Bone marrow (tissue), 2 donors: ENCODE measurements at places on chromosomes 11 and 22.
A peak's percentile ranks its signal among the peaks of the same experiment; 100 is the strongest.

GRCh38 chr22:49871482-49871881, 17.8 kb downstream of the ZBED4 start:
- no peak for DNase-seq

DNA sequence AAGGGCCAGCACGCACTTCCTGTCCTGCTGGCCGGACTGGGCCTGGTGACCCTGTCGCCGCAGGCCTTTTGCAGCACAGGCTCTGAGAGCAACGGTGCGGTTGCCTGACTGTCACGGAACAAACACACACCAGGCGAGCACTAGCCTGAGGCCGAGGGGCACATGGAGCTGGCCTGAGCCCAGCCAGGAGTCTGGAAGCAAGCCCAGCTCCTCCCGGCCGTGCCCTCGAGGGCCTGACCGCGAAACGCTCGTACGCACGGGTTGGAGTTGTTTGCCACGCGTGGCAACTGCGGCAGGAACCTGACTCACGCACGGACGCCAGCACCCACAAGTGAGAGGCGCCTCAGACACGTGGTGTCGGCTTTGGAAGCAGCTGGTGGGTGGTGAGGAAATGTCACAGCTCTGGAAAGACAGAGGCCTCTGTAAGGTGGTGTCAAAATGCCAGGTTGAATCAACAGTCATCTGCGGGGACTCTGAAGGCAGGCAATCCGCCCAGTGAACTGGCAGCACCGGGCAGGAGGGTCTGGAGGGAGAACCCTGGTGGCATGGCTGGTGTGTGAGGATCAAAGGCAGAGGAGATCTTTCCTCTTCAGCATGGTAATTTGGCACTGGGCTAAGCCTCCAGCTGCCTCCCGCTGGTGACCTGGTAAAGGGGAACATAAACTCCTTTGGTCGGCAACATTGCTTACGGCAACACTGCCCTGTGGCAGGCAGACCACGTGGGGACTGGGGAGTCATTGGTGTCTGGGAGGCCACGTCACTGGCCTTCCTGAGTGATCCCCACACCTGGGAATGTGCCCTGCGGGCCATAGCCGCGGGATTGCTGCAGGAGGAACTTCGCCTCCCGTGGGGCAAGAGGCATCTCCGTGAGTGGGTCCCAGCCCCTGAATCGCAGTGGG, 15.3 kb upstream of the IL17REL start:
- no peak for DNase-seq

DNA sequence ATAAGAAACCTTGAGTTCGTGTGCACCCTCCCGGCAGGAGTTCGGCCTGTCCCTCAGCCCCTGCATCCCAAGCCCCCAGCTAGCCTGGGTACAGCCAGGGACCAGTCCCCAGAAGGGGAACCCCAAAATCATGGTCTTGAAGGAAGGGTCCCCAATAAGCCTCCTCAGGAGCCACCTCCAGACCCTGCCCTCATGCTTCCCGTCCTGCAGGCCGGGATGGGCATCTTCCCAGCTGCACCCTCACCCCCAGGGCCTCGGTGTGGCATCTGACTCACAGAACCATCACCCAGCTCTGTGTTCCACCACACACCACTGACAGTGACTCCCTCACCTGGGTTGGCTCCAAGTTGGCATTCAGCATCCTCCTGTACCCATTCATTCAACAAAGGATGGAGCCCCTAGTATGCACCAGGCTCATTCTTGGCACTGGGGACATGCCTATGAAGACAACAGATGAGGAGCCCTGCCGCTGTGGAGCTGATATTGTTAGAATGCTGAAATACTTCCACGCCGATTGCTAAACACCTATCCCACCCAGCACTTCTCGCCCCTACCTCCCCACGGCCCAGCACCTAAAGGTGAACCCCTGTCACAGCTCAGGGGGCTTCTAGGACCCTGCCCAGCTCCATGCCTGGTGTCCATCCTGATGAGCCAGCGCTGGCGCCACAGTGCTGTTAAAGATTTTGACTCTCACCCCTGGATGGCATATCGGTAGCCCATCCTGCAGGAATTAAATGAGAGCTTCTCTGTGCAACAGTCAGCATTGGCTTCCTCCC, 77.8 kb downstream of the BUD13 start:
- no peak for DNase-seq

DNA sequence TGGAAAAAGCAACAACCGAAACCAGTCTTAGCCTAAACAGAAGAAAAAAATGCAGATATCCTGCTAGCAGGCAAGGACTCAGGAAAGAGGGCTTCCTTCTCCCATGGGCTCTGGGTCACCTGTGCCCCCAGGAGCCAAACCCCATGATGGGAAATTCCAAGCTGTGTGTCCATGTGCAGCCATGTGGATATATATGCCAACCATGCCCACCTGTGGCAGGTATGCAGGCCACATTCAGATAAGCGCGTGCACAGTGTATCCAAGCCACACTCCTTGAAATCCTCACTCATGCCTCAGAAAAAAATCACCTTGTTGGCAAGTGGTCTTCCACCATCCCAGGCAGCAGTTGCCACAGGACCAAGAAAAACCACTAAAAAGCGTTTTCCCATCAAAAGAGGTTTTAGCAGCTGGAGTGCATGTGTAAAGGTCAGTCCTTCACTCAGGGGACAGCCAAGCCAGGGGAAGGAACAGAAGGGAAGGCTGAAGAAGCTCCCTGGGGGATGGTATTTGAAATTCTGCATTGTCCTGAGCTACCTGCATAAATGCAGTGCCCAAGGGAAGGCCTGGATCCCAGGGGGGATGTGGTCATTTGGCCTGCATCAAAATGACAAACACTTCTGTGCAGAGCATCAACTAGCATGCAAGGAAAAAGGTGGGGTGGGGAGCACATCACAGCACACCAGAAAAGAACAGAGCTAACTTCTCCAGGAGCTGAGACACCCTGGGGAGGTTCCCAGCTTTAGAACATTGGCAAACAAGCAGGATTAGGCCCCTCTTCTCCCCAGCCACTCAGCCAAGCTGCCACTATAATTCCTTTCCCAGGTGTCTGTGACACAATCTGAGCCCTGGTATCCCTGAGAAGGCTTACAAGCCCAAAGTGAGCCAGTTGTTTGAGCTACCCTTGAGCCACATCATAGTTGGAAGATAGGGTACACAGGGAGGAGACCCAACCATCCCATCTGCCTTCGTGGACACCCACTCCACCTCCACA, 76.2 kb downstream of the GALNT18 start:
- no peak for DNase-seq

DNA sequence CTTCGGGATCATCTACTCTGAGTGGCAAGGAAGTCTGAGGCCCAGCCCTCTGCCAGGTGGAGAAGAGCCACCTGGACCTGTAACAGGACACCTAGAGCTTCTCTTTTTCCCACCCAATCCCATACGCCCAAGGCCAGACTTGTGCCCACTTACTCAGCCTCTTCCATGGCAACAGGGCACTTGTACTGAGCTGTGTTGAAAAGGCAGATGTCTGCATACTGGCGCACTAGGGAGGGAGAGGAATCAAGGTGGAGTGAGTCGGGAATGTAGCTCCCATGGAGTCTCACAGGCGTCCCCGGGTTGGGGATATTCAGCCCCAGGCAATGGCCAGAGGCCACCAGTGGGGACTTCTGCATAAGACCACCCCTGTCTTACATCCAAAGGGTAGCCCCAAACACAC, 36.1 kb downstream of the TPBGL start:
- no peak for DNase-seq

DNA sequence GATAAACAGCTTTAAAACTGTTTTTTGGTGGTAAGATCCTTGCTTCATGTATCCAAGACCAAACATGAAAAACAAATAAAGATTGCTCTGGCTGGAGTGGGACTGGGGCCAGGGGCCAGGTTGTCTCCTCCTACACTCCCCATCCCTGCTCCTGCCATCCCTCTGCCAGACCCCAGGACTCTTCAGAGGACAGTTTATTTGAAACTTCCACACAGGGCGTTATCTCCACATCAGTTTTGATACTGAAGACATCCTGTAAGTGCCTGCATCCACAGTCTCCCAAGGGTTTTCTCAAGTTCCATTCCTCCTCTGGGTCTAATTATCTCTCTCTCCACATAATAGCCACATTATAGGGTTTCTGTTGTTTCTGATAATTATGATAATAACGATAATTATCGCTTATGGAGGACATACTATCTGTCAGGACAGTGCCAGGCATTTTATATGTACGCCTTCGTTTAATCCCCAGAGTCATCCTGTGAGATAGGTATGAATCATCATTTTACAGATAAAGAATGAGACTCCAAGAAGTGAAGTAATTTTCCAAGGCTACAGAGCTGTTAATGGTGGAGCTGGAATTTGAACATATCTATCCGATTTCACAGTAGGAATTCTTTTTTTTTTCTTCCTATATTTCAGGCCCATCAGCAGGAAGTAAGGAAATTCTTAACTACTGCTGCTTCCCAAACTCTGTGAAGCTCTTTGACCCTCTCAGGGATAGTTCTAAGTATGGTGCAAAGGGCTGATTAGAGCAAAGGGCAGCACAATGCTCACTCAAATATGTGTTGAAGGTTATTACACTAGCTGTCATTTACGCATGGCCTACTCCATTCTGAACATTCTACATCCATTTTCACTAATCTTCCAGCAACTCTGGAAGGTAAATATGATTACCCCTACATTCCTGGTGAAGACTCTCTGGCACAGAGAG, 488.0 kb upstream of the CCDC90B start:
- DNase-seq, result no peak

DNA sequence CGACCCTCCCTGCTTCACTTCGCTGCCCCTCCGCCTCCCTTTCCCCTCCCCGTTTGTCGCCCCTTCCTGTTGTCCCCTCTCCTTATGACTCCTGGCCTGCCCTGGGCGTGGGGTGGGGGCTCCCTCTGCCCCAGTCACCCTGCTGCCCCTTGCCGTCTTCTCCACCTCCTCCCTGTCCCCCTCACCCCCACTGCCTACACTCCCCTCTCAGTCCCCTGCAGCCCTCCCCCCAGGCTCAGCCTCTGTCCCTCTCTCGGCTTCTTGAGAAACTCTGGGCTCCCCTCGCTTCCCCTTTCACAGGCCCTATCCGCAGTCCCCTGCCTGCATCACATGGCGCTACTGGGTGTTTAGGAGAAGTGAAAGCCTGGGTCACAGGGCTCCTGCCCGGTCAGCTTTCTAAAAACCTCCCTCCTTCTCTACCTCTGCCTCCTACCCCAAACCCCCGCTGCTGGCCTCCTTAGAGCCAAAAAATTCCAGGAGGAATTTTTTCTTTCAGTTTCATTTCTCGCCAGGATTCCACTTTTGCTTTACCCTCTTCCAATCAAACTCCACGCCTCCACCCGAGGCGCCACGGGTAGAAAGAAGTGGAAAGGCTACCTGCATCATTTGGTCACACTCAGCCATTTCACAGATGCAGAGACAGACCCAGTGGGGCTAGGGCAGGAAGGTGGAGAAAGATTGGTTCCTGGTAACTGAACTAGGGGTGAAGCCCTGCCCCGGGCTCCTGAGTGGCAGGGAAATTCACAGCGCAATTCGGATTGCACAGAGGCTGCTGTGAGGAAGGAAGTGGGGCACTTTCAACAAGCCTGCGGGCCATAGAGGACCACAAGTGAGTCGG, at the start of gene SLC15A3:
SLC15A3 (minus strand) TSS at position 273 of the 838 bp plus-strand sequence. CDS start 625 bp downstream, outside the sequence.
- DNase-seq, result peak; percentile 72

DNA sequence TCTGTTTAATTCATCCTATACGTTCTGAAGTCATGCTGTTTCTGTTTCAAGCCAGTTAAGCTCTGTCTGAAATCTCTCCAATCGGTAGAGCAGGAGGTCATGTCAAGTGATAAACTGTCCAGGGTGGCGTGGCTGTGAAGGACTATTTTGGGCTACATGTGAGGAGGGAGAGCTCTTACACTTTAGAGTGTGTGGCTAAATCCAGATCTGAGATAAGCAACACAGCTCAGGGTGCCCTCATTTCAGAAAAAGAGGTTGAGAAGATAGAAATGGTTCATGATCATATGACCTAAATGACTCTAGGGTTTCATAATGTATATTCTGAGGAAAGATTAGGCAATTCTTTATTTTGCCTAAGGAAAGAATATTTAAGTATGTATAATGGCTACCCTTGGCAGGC, 8.4 kb downstream of the BLID start:
- DNase-seq, result no peak

DNA sequence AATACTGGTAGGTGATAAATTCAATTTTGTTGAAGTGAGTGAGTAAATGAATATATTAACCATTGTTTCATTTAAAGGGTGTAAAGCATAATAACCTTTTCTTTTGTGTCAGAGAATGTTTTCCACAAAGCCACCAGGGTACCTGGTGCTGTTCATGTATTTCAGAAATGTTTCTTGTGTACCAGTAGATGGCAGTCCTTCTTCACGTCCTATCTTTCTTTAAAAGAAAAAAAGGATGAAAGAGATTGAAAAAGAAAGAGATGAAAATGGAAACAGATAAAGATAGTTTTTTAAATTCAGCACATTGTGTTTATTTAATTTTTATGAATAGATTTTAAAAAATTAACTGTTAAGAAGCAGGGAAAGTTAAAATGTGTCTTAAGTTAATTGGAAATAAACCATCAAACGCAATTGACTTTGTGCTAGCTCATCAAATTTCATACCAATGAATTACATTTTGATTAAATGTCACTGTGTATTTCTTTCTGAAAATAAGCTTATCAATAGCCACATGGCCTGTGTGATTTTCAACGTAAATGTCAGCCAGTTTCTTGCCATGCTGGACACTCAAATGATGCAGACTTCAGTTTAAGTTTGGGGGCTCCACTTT, 65.5 kb upstream of the CHORDC1 start:
- DNase-seq, result no peak

DNA sequence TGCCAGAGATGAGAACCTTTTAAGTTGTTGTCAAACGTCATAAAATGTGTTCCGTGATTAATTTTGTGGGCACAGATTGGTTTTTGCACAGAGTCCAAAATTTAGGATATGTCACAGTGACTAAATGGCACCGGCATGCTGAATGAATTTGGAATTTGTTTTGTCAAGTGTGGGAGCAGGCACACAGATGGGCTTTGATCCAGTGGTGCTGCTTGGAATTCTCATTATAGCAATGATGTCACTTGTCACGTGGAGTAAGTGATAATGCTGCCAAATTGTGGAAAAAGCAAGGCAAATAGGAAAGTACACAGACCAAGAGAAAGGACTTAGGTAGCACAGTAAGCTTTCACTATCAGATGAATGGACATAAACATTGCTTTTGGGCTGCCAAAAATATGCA, 8.0 kb upstream of the LIN7C start:
- no peak for DNase-seq

GRCh38 chr22:31248965-31249958, 37.2 kb downstream of the LIMK2 start:
- DNase-seq, result no peak

- no peak for DNase-seq
Measured at GRCh38 chr22:25448435-25449051, 115.9 kb upstream of the GRK3 start.

GRCh38 chr11:121769191-121769590, 316.4 kb upstream of the SORL1-AS1 start:
- no peak for DNase-seq

- no peak for DNase-seq
Measured at GRCh38 chr22:37750596-37751162, 53.8 kb downstream of the TRIOBP start.

GRCh38 chr22:31269892-31270579, 22.3 kb downstream of the PIK3IP1 start:
- DNase-seq, result no peak
